CD4-positive, alpha-beta T cell treated with Interleukin-1 beta for 1 hour (primary cell): ENCODE measurements at places on chromosomes 11 and 22.

DNA sequence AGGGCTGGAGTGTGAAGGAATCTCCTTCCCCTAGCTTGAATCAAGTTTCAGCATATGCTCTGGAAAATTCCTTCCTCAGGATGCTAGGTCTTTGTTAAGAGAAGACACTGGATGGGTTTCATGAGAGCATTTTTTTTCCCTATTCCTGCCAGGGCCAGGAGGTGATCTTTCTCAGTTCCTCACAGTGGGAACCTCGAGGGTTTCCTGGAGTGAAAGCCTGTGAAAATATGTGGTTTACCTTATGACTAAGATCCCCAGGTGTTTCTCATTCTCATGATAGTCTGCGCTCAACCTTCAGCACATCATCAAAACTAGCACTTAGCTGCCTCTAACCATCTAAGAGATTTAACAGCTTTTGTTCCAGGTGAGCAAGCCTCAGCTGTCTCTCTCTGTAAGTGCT, 985.3 kb upstream of the FAT3 start:
- no peak for DNase-seq

GRCh38 chr11:95703049-95703448, 86.5 kb downstream of the FAM76B start:
- DNase-seq, result peak; percentile 38

GRCh38 chr11:32830413-32830738, 649 bp downstream of the PRRG4 start:
- DNase-seq, result peak; percentile 4

GRCh38 chr11:88105526-88105925, 69.7 kb downstream of the RAB38 start:
- no peak for DNase-seq

GRCh38 chr11:44978961-44979331, 28.3 kb upstream of the TP53I11 start:
- DNase-seq, result no peak

GRCh38 chr11:32437495-32438345, 2.4 kb upstream of the WT1 start:
- no peak for DNase-seq

DNA sequence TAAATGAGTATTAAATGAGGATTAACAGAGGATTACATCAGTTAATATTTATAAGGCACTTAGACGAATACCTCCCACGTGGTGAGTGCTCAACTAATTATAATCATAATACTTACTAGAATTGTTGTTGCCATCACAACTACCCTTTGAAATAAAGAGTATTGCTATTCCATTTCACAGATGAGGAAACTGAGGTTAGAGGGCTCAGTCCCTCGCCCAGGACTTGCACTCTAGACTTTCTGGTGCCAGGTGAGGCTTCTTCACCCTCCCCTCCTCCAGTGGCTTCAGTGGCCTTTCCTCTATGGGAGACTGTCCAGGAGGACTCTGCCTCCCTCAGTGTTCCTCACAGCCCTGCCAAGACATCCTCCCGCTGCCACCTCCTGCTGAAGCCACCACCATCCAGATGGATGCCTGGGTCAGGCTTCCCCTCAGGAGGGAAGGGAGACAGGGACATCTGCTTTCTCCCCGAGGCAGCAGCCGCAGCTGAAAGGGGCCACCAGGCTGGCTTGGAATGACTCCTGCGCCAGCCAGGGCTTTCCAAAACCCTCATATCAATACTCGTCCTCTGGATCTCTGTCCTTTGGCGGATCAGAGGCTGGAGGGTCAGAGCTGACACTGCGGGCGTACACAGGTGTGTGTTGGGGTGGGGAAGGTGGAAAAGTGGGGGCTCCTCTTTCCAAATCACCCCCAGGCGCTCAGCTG, 580.1 kb downstream of the BUD13 start:
- DNase-seq, result no peak

GRCh38 chr22:49364398-49364797, 463.3 kb downstream of the BRD1 start:
- DNase-seq, result no peak

GRCh38 chr11:68127714-68128681, 6.8 kb upstream of the CHKA start:
- no peak for DNase-seq

GRCh38 chr22:47112582-47112965, 350.1 kb downstream of the TBC1D22A start:
- no peak for DNase-seq

- peak; percentile 43 for DNase-seq
Observed at GRCh38 chr22:44709881-44710392, 7.9 kb downstream of the PRR5 start.
